ENCODE measurements at places on chromosomes 12 and 14.

- no peak for DNase-seq
Measured at GRCh38 chr12:12466157-12466556, 96.5 kb downstream of the DUSP16 start.

DNA sequence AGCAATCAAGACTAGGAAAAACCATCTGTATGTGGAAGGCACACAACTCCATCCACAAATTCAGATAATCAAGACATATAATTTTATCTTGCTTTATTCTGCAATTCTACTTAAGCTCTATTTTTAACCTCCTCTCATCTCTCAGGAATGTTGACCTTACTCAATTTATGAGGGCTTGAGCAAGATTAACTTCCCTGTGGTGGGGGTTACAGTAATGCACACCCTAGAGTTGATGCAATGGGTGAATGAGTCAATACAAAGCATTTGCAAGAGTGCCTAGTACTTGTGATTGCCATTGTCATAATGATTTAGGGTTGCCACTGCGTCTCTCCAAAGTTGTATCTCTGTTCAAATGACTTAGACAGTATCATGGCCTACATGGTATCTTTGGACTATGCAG, 1598.4 kb upstream of the TMEM132C start:
- DNase-seq, result no peak

- no peak for DNase-seq
Measured at GRCh38 chr12:23847857-23848256, 101.6 kb downstream of the SOX5 start.

GRCh38 chr12:49219417-49220026, 30.6 kb upstream of the TUBA1A start:
- DNase-seq, result no peak

DNA sequence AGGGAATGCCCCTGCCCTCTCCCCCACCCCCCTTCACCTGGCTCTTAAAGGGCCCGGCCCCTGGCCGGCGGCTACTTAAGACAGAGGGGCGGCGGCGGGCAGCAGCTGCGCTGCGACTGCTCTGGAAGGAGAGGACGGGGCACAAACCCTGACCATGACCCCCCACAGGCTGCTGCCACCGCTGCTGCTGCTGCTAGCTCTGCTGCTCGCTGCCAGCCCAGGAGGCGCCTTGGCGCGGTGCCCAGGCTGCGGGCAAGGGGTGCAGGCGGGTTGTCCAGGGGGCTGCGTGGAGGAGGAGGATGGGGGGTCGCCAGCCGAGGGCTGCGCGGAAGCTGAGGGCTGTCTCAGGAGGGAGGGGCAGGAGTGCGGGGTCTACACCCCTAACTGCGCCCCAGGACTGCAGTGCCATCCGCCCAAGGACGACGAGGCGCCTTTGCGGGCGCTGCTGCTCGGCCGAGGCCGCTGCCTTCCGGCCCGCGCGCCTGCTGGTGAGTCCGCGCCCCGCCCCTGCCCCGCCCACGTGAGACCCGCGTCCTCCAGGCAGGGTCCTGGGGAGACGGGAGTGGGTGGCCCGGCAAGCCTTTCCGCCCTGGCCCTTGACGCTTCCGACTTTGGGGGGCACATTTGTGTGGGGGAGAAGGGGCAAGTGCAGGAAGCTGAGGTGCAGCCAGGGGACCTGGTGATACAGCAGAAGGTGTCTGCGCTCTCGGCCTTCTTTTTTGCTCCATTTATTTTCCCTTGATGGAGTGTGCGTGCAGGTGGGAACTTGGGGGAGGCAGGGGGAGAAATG, at the start of gene IGFBP6:
Gene IGFBP6 (plus strand): TSS at position 104 of the 790 bp plus-strand sequence. CDS start 51 bp downstream, at position 155.
- peak; percentile 46 for DNase-seq

- no peak for DNase-seq
Measured at GRCh38 chr12:54370171-54370730, 6.0 kb upstream of the GPR84 start.

GRCh38 chr12:85985996-85986395, 111.9 kb downstream of the NTS start:
- no peak for DNase-seq

DNA sequence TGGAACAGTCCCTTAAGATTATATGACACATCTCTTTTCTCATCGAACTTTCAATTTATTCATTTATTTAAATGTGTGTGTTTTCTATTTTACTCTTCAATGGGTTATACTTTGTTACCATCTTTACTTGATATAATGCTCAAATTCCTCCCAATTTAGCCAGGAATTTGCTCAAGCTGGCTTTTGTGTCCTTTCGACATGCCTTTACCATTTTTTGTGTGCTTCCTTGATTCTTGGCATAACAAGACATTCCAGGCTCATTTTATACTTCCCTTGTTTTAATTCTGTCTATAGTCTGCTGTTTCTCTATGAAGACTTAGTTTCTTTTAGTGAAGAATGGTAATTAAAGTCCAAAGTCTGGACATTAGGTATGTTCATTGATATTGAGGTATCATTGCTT, 315.8 kb downstream of the AEBP2 start:
- DNase-seq, result no peak

DNA sequence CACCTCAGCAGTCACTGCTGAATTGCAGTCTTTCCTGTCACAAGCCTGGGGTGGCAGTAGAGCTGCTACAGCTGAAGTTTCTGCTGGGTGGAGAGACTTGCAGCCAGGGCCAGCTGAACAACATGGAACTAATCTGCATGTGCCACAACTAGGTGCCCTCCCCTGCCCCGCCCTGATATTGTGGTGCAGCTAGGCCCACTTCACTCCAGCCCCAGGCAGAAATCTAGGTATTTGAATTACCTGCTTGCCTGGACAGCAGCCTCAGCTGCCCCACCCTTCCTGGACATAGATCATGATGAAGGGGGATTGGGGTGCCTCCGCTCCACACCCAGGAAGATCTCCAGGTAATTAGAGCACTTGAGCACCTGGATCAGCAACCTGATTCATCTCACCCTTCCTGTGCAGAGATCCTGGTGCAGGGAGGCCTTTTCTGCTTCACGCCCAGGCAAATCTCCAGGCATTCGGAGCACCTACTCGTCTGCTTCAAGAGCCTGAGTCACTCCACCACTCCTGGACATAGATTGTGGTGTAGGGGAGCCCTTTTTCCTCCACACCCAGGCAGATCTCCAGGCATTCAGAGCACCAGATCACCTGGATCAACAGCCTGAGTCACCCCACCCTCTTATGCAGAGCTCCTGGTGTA, 477.0 kb downstream of the SOX5 start:
- no peak for DNase-seq

- no peak for DNase-seq
Measured at GRCh38 chr12:21571046-21571445, 33.6 kb downstream of the GYS2 start.

GRCh38 chr14:64680714-64681065, 23.5 kb upstream of the PLEKHG3 start:
- no peak for DNase-seq

- DNase-seq, result no peak
Measured at GRCh38 chr12:26080911-26081310, 43.9 kb downstream of the BHLHE41 start.

DNA sequence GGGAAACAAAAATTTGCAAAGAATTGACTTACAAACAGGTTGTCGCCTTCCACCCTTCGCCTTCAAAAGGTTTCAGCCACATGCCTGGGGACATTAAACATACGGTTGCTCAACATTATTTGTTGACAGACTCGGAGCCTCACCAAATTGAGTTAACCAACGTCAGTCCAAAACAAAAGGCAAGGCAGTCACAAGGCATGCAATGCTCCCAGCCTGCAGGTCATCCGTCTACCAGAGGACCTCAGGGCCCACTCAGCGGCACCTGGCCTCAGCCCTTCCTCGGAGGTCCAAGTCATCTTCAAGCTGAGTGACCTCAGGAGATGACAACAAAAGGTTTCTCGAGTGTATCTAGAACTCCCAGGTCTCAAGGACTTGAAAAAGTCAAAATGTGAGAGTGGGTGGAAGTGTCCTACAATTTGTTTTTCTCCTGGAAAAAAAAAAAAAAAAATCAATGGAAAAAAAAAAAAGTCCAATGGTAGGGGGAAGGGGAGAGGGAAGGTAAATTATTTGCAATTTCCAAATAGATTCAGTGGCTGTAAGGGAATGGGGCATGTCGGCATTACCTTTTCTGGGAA, 64.3 kb downstream of the KDM2B start:
- no peak for DNase-seq

GRCh38 chr12:97941686-97942354, 479.2 kb downstream of the RMST start:
- DNase-seq, result no peak

GRCh38 chr14:32414808-32415255, 85.7 kb downstream of the AKAP6 start:
- no peak for DNase-seq

DNA sequence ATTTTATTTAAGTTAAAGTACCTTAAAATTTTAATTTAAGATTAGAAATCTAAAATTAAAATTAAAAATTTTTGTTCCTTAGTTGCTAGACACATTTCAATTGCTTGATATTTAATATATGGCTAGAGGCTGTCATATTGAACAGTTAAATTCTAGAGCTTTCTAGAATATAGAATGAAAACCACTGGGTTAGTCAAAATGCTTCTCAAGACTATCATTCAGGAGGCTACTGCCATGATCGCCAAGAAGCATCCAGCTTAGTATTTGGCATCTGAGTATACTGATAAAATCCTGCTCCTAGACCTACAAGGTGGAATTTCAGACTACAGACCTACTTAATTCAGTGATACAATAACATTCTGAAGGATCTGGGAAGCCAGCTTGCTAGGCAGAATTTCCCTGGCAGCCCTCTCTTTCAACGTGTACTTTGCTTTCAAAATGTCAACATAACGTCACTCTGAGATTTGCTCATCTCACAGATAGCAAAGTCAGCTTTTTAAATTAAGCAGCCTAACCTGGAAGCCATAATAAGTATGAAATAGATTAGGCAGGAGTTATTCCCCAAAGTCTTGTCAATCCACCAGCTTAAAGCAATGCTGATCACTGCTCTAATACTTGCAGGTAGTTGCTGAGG, 525.8 kb downstream of the FSCB start:
- DNase-seq, result no peak

- DNase-seq, result no peak
Measured at GRCh38 chr12:130601327-130601726, 114.8 kb downstream of the RIMBP2 start.

GRCh38 chr12:70692681-70693288, 55.6 kb upstream of the PTPRB start:
- DNase-seq, result no peak

GRCh38 chr14:89572596-89573398, 155.8 kb upstream of the FOXN3 start:
- DNase-seq, result no peak

DNA sequence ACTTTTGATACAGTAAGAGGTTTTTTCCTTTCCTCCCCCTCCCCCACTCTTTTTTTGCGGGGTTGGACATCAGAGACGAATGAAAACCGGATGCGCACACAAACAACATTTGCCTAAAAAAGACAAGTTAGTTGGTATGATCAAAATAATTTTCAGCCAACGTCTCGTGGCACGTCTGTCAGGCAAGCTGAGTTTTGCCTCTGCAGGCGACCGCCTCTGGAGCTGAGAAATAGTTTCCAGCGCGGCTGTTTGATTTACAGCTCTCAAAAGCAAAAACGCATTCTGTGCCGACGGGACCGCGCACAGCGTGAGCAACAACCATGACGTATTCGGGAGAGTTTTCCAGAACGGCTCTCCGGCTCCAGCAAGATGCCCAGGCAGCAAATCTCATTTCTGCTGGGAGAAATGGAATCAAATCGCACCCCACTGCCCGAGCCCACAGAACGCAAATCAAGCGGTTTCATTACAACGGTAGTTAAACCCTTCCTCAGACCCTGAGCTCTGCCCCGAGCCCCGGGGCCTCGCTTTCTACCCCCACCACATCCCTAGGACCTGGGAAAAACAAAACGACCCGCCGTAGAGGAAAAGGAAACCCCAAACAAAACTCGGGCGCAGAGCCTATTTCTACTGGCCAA, 14.2 kb upstream of the CALM1 start:
- peak; percentile 52 for DNase-seq

GRCh38 chr14:66015071-66015780, 470.9 kb upstream of the CCDC196 start:
- DNase-seq, result no peak

DNA sequence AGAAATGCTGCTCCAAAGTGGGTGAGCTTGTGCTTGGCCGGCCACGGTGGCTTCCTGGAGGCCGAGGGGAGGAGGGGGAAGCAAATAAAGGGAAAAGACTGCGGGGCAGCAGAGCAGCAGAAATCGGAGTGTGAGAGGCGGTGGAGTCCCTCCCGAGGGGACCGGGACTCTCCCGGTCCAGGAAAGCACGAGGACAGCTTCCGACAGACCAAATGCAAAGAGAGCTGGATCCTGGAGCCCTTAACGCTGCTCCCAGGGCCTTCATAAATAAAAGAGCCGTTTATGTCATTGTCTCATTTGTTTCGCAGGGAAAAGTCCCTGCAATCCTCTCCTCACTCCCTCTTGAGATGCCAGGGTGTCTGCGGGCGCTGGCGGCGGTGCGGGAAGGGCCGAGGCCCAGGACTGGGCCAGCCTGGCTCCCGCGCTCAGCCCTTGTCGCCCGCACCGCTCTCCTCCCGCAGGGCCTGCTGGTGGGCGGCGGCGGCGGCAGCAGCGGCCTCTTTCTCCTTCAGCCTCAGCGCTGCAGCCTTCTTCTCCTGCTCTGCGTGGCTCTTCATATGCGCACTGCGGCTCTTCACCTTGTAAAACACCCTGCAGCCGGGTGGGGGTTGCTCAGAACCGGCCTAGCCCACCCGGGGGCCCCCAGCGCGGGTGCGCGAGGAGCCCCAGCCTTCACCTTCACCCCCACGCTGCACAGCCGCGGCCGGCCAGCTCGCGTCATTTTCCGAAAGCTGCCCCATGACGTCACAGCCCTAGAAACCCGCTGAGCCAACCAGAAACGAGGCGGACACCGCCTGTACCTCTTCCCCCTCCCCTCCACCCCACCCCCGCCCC, 4.5 kb upstream of the PNMA1 start:
- no peak for DNase-seq

DNA sequence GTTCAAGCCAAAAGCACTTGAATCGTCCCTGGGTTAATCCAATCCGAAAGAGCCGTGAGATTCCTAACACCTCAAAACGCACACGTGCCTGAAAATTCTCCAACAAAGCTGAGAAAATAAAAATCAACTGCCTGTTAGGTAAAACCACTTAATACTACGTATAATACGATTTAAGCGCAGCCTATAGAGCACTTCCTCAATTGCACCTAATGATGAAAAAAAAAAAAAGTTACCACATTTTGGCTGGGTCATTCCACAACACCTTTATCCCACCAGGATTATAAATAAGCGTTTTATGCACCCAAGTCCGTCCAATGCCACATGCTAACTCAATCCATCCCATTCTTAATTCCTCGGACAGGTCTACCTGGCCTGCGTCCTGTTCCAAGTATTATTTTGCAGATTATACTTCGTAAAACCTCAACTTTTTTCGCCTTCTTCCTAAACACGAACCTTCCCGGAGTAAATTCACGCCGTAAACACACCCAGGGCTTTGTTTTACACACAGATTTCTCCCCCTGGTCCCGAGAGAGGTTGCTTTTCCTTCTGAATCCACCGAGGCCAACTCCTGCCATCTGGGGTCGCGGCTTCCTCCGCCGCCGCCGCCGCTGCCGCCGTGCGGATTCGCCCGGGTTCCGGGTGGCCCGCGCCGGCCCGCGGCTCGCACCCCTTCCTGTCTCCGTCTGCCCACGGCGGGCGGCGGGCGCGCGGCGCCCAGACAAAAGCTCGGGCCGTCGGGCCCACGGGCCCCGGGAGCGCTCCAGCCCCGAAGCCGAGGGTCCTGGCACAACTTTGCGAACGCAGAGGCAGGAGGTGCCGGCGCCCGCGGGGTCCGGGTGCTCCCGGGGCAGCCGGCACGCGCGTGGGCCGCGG, 66.2 kb downstream of the RNF34 start:
- no peak for DNase-seq
